Muscle of leg (tissue), 16 donors: ENCODE measurements at places on chromosomes 12 and 14. TPM values are rescaled to one million over a fixed set of nuclear protein-coding genes. Genes with fewer than 3 reads are reported as not detected.

Gene LMO3
- total RNA-seq, result 1.8 TPM

Gene DNAL1
- total RNA-seq, result 9.3 TPM

Gene SLC35F4
- 0.22 TPM for total RNA-seq

Gene TEX22
- total RNA-seq, result 0.49 TPM

Gene AQP5
- 0.71 TPM for total RNA-seq

Gene ST8SIA1
- 6.9 TPM for total RNA-seq

DNA sequence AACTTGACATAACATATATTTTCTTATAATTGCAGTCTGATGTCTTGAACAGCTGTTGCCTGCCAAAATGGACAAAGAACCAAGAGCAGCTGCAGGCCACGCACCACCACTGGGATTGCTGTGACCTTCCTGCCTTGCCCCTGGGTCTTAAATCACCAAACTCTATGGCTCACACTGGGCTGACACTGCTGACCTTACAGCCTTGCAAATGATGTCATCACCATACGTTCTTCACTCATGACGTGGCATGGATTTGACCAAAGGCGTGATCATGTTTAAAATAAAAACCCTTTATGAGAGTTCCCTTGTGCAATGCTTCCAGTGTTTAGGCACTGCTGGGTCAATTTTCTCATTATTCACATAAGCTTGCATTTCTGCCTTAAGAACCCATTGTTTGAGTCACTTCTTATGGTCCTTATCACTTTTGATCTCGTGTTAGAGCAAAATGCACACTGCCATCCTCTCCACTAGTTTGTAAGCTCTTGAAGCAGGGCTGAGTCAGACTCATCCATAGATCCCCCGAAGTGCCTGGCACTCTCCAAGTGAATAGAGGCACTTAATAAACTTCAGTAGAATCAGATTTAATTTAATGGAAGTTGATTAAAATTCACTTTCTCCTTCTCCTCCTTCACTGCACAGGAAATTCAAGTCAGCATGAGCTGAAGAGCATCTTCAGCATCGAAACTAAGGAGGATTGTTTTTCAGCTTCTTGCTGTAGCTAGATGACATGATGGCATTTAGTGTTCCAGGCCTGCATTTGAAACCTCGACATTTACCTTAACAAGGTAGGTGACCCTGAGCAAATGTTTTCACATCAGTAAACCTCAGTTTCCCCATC is 132.4 kb upstream of the PZP start:
- peak; percentile 79 for DNase-seq
- H3K4me1 ChIP-seq, result peaks cover 19% of the 10 kb centered on the region
- no peaks in the 10 kb centered on the region for H3K36me3 ChIP-seq
- H3K27me3 ChIP-seq, result no peaks in the 10 kb centered on the region
- no peak overlapping the region for H3K27ac ChIP-seq
- no peak overlapping the region for H3K4me3 ChIP-seq

- H3K4me1 ChIP-seq, result no peaks in the 10 kb centered on the region
- no peak overlapping the region for H3K4me3 ChIP-seq
- no peak for DNase-seq
- H3K27me3 ChIP-seq, result no peaks in the 10 kb centered on the region
- no peak overlapping the region for H3K27ac ChIP-seq
Measured at GRCh38 chr14:71130491-71131179, 223.4 kb downstream of the PCNX1 start.

DNA sequence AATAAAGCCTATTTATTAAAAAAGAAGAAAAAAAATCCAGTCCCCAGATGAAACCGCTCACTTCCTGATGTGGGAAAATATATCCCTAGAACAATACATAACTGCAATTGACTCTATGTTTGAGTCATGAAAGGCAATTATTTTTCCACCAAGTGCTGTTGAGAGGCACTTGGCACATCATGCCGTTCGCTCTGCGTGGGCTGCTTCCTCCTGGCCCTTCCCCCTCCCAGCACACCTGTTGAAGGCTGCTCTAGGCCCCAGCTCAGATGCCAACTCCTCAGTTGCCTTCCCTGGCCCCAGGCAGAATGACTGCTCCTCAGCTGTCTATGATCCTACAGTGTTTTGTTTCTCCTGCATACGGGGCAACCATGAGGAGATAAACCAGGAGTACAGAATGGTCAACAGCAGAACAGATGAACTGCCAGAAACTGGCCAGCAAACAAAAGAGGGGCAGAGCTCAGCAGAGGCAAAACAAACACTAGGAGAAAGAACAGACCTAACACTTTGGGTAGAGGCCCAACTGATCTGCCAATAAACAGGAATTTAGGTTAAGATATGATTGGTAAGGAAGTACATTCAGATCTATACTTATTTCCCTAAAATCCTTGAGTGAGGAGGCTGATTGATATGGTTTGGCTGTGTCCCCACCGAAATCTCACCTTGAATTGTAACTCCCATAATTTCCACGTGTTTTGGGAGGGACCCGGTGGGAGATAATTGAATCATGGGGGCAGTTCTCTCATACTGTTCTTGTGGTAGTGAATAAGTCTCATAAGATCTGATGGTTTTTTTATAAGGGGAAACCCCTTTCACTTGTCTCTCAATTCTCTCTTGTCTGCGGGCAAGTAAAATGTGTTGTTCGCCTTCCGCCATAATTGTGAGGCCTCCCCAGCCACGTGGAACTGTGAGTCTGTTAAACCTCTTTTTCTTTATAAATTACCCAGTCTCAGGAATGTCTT is 58.6 kb downstream of the SLC38A1 start:
- peak; percentile 82 for DNase-seq
- H3K27me3 ChIP-seq, result no peaks in the 10 kb centered on the region
- peak overlapping the region; percentile 81 for H3K27ac ChIP-seq
- H3K4me1 ChIP-seq, result peaks cover 20% of the 10 kb centered on the region
- H3K36me3 ChIP-seq, result peaks cover 3% of the 10 kb centered on the region
- H3K4me3 ChIP-seq, result no peak overlapping the region

- peaks cover 7% of the 10 kb centered on the region for H3K4me1 ChIP-seq
- no peak overlapping the region for H3K27ac ChIP-seq
- H3K36me3 ChIP-seq, result no peaks in the 10 kb centered on the region
- H3K27me3 ChIP-seq, result no peaks in the 10 kb centered on the region
- no peak overlapping the region for H3K4me3 ChIP-seq
Measured at GRCh38 chr12:48027183-48028002, 23.1 kb upstream of the COL2A1 start.
